Foreskin melanocyte (primary cell): ENCODE measurements at places on chromosomes 4 and X.

- DNase-seq, result no peak
Observed at GRCh38 chr4:169987327-169988228, 38.6 kb downstream of the MFAP3L start.

DNA sequence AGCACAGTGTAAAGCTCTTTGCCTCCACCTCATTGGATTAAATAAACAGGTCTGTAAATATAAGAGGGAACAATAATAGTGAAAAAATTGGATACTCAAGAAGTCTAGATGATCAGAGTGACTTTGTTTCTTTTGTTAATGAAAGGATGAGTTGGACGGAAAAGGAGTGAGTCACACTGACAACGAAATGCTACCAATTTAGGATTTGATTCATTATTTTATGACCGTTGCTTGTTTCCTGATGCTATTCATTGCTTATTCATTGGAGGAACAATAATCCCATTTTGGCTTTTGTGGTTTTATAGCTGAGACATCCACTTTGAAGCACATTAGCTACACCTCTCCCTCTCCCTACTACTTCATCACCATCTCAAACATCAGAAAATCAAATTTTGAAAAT is 74.4 kb upstream of the DYNLT3 start:
- peak; percentile 77 for DNase-seq

DNA sequence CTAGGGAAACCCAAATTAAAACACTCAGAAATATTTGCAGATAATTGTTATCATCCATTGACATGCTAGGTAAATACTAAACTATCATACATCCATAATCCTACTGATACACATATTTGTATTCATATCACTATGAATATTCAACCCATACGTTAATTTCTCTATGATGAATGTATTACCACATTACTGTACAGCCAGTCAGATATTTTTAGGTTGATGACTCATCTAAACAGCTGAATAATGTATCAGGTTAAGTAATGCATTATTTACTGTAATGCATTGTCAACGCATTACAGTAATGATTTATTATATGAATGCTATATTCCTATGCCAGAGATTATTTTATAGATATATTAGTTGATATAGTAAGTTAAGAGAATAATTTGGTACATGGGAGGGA is 37.1 kb downstream of the VEGFC start:
- no peak for DNase-seq

GRCh38 chr4:5409237-5409636 is 299.1 kb downstream of the EVC2 start:
- peak; percentile 29 for DNase-seq

- DNase-seq, result no peak
Observed at GRCh38 chr4:153943738-153944415, 155.0 kb upstream of the SFRP2 start.

DNA sequence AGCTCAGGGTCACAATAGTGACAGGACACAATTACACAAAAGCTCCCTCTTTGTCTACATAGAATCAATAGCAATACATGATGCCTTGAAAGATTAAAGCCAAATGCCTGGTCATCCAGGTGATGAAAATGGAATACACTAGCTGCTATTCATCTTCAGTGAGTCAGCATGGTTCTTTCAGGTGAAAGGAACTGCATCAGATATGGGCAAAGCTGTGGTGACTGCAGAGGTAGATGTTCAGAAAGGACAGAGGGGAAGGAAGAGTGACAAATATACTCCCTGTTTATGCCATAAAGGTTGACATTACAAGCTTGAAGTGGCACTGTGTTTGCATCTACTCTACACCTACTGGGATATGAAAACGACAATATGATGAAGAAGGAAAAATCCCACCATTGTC is 20.0 kb upstream of the FTHL17 start:
- DNase-seq, result no peak

DNA sequence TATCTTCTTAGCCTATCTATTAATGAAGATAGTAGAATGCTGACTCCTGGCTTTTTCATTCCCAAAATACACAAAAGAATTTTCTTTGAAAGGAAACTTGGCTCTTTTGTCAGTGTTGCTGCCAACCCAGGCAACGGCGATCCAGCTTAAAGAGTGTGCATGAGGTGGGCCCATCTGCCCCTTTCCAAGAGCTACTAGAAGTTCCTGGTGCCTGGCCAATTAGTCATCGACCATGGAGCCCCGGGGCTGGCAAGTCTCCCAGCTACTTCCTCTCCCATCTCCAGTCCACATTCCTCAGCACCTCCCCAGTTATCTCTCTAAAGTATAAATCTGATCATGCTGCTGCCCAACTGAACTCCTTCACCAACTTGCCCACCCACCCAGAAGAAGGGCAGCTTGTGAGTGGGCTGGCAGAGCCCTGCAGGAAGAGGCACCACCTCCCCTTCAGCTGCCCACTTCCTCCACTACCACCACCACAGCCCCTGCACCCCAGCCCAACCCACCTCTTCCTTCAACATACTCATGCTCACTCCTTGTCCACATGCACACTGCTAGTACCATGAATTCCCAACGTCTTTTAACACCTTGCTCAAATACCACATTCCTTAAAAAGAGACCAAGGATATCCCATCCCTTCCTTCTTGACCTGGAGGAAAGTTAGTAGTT is 158.2 kb upstream of the MAP3K15 start:
- peak; percentile 70 for DNase-seq

GRCh38 chrX:34546366-34546765 is 110.7 kb downstream of the TMEM47 start:
- DNase-seq, result no peak

DNA sequence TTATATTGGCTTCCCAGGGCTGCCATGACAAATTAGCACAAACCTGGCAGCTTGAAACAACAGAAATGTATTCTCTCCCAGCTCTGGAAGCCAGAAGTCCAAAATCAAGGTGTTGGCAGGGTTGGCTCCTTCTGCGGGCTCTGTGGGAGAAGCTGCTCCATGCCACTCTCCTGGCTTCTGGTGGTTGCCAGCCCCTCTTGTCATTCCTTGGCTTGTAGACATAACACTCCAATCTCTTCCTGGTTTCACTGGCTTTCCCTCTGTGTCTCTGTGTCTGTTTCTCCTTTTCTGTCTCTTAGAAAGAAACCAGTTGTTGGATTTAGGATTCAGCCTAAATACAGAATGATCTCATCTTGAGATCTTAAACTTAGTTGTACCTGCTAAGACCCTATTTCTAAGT is 85.5 kb downstream of the USP46 start:
- DNase-seq, result no peak

GRCh38 chrX:130831347-130831722 is 71.7 kb downstream of the ENOX2 start:
- DNase-seq, result no peak

DNA sequence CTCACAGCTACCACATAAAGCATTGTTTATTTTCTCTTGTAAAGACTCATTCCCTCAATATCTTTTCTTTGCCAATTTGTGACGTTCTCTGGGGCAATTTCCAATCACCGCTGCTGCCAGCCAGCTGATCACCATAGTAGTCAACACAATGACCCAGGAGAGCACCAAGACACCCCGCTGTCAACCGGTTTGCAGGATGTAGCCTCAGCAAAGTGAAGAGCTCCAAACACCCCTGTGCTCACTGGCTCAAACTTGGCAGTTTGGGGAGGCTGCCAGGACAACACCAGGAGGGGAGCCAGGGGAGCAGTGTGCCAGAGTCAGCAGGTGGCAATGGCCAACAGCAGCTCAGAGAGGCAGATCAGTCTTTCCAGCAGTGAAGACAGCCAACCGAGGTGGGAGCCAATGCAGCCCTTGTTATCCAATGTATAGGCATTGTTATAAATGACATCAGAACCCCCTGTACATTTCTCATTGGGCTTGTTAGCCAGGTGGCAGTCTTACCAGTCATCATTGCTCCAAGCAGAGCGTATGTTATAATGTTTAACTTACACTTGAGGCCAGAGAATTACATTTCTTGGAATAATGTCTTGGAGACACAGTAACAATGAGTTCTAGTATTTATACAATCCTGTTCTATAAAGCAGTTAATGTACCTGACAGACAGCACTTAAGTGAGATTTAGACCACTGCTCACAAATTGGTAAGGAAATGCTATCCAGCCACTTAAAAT is 274.9 kb upstream of the GK2 start:
- no peak for DNase-seq

DNA sequence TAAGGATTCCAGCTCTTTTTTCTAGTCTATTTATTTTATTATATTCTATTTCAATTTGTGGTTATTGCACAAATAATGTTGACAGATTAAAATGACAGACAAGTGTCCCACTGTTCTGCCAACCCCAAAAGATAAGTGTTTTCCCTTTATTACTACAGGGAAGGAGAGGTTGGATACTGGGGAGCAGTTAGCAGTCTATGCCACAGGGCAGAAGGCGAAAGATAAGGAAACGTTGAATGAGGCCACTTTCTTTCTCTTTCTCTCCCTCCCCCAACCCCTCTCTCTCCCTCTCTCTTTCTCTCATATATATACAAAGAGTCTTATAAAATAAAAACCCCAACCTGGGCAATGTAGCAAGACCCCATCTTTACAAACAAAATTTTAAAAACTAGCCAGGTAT is 31.6 kb downstream of the SLC9A6 start:
- DNase-seq, result no peak

GRCh38 chr4:87044511-87045233 is 109.9 kb downstream of the AFF1 start:
- DNase-seq, result no peak

DNA sequence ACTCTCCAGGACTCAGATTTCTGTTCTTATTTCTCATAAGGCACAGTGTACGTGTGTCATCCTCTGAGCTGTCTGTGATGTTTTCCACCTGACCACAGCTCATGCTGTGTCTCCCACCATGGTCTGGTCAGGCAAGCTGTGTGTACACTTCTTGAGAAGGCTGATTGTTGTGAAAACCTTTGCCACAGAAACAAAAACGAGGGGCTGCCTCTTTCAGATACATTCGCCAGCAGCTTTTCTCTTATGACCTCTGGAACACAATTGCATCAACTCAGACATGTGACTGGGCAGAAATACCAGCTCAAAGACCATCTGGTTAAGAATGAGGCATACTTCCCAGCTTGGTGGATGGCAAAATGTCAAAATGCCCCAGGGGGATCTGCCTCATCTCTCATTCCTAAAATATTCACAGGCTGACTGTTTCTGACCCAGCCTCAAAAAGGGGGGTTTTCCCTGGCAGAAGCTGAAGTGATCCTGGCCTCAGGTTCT is 46.1 kb downstream of the PGRMC2 start:
- peak; percentile 99 for DNase-seq

GRCh38 chrX:100445593-100445992 is 35.5 kb upstream of the PCDH19 start:
- DNase-seq, result no peak

DNA sequence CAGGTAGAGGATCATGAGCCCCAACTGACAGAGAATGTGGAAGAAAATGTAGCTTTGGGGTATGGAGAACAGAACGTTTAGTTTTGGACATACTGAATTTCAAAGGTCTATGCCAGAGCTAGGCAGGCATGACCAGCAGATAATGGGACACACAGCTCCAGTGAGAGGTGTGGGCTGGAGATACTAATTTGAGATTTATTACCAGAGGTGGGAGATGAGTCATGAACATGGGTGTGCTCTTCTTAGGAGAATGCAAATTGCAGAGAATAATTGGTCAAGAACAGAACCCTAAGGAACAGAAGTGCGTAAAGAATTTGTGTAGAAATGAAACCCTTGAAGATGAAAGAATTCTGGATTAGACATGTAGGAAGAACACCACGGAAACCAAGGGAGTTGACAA is 125.2 kb downstream of the PACRGL start:
- no peak for DNase-seq

GRCh38 chr4:178693816-178694215 is 1251.6 kb upstream of the AGA start:
- no peak for DNase-seq

- DNase-seq, result no peak
Observed at GRCh38 chr4:21986307-21986706, 37.7 kb upstream of the KCNIP4 start.

DNA sequence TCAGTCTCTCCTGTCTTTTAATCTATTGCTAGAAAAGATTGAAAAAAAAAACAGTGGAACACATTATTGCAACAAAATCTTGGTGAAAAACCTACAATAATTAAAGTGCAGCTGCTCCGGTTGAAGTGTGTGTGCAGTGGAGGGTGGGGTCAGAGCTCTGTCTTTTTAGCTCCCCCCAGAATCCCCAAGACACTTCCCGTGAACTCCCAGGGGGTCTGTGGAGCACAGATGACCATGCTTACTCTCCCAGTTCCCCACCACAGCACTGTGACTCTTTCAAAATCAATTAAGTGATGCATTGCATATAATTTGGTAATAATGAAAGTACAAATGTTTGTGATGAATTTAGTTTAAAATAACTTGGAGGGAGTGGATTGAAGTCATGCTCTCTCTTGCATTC is 15.7 kb upstream of the SLC10A4 start:
- no peak for DNase-seq

DNA sequence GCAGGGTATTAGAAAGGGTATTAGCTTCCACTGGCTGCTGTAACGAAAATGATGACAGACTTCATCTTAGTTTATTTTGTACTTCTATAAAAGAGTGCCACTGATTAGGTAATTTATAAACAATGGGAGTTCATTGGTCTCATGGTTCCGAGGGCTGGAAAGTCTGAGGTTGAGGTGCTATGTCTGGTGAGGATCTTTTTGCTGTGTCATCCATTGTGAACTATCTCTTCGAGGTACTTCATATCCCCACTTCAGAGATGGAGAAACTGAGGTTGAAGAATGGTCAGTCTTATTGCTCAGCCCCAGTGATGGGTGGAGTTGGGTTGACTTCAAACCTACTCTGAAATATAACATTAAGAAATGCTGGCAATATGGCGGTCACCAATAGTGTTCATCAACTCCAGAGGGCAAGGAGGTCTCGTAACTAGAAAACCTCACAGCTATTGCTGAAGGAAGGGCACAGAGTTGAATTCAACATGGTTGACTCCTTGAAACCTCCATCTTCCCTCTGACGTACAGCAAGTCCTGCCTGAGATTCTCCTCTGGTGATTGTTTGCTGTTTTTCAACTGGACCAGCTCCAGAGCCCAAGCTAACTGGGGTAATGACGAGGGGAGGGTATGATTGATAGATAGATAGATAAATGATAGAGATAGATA is 53.6 kb upstream of the SHOX start:
- DNase-seq, result no peak
